Stimulated activated CD4-positive, alpha-beta T cell treated with anti-CD3 and anti-CD28 coated beads, TNF-alpha, amount 100 ng/mL, for 1 hour (primary cell): ENCODE measurements at places on chromosomes 6 and 20.

DNA sequence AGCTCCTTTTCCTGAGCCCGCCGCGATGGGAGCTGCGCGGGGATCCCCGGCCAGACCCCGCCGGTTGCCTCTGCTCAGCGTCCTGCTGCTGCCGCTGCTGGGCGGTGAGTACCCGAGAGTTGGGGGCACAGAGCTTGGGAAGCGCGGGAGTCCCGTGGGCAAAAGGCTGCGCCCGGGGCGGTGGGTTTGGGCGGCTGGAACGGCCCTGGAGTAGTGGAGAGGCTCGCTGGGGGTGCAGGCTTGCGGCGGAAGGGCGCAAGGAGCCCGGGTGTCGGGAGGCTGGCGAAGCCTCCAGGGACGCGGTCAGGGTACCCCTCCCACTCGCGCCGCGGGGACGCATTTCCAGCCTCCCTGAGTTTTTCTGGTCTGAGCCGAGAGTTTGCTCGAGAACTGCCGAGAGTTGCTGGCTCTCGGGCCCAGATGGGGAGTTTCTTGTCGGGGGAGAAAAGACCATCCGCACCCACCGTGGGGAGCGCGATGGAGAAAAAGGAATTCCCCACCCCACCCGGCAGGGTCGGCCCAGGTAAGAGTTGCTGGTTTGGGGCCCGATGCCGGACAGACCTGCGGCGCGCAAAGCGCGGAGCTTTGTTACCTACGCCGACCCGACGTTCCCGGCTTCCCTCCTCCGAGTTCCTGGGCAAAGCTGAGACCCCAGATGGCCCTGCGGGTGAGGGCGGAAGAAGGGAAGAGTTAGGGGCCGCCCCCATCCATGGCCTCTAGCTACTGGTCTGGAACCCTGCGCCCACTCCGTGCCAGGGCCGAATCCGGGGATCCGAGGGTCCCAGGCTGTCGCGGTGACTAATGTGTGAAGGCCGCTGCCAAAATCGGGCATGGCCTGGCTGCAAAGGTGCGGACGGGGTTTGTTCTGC lies 584 bp downstream of the PTK7 start:
- no peak for DNase-seq

- no peak for DNase-seq
Measured at GRCh38 chr6:112007805-112008204, 46.1 kb upstream of the CCN6 start.

DNA sequence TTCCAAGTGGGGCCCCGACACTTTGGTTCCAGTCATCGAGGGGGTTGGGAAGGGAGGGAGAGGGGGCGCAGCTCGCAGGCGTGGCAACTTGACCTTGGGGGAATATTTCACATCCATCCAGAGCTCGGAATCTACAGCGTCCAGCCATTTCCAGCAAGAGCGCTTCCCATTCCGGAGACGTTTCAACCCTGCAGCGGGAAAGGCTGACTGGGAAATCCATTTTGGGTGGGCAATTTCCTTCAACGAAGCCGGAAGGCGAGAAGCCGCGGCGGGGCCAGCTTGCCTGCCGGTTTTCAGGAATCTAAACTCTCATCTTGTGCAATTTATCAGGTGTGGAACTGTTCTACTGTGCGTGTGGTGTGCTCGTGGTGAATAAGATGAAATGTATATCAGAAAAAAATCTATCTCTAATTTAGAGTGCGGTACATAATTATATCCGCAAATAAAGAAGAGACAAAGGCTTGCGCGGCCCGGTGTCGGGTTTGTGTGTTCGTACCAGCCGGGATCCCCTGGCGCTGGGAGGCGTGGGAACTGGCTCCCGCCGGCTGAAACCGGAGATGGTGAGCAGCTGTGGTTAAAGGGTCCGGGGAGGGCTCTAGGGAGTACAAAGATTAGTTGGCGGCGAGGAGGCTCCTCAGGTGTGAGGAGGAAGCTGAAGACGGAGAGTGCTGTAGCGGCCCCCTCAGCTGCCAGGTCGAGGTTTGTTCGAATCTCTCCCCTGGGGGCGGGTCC lies 4.8 kb downstream of the SLC32A1 start:
- DNase-seq: no peak

- DNase-seq: no peak
Measured at GRCh38 chr20:52160621-52161204, 30.9 kb downstream of the ZFP64 start.

DNA sequence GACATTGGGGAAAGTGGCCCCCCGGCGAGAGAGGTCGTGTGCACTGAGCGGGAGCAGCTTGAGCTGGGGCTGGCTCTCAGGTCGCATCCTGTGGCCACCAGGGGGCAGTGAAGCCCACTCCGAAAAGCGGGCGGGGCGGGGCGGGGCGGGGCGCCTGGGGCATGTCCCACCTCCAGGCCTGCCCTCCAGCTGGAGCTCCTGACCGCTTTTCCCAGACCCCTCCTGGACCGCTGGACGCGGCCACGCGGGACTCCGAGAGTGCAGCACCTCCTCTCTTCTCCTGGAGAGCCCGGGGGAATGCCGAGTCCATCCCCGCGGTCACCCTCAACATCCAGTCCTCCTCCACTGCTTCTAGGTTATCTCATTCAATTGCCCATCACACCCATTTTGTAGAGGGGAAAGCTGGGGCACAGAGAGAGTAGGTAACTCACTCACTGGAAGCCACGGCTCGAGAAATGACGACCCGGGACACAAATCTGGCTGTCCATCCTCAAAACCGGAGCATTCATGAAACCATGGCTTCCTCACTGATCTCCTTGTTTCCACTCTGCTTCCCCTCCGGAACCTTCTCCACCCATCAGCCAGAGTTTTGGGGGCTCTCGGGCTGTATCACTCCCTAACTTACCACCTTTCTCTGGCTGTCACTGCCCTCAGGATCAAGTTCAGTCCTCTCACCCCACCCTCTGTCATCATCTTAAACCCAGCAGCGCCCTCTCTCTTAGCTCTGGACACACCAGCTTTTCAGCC lies 24.1 kb downstream of the COX4I2 start:
- DNase-seq: peak; percentile 59

DNA sequence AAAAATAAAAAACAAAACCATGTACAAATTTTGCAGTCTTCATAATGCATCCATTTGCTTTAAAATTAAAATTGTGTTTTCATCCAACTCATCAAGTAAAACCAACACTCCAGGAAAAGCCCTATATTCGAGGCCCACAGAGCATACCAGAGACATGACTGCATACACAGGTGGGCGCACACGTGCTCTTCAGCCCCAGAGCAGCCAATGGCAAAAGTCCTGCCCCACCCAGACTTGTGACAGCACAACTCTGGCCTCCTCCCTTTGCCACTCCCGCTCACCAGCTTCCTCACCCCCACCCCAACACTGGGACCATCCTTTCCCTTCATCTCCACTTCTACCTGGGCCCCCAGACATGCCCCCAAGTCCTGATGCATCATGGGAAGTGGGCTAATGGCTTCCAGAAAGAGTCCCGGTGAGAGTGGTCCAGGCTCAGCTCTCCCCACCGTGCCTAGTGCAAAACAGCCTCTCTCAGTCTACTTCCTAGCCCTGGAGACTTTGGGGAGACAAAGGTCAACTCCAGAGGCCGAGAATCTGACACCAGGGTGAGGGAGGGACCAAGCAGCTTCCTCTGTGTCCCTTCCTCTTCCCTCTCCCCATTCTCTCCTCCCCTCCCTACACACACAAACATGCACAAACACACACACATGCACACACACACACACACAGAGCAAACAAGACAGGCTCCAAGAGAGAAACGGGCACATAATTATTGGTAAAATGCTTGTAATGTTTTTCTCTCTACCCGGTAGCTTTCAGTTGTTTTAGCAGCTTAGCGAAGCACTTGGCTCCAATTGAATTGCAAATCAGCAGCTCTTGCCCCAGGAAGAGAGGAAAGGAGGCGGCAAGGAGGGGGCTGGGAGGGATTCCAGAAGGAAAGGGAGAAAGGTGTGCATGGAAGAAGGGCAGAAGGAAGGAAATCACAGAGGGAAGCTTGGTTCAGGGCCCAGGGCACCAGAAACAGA lies 14.3 kb downstream of the GRM4 start:
- no peak for DNase-seq

DNA sequence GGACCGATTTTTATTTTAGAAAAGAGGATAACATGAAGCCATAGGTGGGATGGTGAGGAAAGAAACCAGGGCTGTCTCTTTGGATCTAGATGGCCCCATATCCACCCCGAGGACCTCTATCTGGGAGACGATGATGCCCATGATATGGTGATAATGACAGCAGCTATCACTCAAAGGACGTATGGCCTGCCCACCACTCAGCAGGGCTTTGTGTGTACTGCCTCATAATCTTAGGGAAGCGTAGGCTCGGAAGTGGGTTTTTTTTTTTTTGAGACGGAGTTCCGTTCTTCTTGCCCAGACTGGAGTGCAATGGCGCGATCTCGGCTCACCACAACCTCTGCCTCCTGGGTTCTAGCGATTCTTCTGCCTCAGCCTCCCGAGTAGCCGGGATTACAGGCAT lies 8.2 kb upstream of the TAF8 start:
- DNase-seq: no peak

DNA sequence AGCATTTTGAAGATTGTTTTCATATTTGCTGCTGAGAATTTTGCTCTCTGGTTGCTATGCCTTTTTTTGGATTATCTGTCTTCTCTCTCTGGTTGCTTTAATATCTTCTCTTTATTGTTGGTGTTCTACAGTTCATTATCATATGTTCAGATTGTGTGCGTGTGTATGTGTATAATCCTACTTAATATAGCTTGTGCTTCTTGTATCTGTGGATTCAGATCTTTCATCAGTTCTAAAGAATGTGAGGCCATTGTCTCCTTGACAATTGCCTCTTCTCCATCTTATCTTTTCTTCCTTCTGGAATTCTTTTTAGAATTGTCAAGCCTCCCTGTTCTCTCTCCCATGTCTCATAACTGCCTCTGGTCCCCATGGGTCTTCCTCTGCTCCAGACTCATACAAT lies 195.4 kb downstream of the CDC5L start:
- no peak for DNase-seq

DNA sequence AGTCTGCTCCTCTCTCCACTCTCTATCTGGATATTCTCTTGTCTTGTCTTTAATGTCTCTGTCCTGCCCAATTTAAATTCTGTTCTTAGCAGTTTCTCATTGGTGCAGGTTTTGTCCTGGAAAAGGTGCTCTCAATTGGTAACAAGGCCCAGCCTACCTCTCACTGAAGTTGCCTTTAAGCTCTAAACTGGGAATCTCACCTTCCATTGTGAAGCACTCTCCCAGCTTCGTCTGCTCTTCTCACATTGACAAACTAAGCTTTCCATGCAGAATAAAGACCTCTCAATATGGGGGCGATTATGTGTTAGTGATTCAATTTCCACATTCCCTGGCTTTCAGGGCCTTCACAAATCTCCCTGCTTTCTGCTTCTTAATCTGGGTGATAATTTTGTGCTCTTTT lies 1712.2 kb downstream of the GRIK2 start:
- DNase-seq: no peak

DNA sequence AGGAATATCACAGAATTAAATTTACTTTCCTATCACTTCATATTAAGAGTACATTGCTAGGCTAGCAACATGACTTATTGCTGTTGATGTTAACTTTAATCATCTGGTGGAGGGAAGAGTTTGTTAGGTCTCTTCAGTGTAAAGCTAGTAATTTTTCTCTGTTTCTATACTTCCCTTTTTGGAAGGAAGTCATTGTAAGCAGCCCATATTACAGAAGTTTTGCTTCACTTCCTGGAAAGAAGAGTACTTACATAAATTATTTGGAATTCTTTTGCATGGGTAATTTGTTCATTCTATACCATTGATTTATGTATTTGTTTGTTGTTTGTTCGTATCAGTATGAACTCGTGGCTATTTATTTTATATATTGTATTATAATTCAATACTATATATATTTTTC lies 405.2 kb downstream of the RFPL4B start:
- no peak for DNase-seq

- no peak for DNase-seq
Measured at GRCh38 chr6:44435500-44435899, 48.0 kb downstream of the CDC5L start.

DNA sequence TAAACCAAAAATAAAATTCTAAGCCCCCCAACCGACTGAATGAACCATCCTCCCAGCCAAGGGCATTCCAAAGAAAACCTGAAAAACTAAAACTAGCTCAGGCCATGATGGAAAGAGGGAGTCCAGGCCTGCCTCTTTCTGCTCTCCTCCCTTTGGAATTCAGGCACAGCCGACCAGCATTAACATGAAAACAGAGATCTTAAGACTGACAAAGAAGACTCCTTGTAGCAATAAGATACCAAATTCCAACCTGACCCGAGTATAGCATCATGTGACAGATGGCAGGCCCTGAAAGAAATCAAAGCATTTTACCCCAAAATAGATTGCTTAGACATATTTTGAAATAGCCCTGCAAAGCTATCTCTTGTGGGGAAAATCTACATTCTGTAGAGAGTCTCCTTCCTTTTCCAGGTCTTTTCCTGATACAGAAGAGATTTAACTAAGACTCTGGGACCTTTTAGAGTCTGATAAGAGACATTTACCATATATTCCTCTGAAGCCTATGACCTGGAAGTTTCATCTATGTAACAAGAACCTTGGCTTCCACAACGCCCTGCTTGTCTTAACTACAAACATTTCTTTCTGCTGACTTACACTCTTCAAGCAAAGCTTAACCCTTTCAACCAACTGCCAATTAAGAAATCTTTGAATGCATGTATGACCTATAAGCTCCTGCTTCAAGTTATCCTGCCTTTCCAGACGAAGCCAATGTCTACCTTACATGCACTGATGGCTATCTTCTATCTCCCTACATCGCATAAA lies 22.2 kb upstream of the TXLNB start:
- no peak for DNase-seq

DNA sequence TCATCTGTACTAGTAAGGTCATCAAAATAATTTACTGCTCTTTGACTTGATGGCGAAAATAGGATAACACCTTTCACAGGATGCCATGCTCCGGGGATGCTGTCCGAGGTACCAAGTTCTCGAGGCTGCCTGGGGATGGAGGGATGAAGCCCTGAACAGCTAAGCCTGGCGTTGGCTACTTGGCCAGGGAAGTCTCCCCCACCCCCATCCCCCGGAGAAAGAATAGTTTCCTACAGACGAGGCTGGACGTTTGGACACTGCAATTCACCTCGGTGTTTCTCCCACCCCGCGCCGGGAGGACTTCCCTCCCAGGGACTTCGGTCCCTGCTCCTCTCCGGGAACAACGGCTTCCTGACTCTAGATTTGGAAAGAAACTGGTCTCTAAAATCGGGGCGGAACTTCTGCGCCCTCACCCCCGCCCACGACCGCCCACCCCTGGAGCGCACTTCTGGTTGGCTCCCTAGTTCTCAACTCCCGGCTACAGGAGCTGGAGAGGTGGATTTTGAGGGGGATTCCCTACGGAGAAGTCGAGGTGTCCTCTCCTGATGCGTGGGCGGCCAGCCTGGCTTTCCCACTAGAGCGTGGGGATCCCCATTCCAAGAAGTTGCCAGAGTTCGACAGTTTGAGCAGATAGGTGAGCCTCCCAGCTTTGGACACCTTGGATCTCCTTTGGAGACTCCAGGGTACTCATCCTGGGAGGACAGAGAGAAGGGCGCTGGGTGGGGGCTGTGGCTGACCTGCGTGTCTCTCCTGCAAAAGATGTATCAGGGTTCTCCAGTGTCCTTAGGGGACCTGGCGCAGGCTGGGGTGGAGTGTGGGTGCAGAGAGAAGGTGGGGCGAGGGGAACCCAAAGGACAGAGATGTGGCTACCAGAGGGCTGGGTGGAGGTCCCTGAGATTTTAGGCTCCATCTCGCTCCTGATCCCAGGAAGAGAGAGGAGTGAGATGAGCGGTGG lies 1.1 kb downstream of the PCSK2 start:
- no peak for DNase-seq
